GM04504 (cell line): ENCODE measurements at places on chromosomes 3 and 15.

GRCh38 chr15:28096411-28096669 lies 2.8 kb downstream of the OCA2 start:
- no peak for DNase-seq

- DNase-seq = no peak
Measured at GRCh38 chr3:95719481-95719880, 1094.9 kb upstream of the EPHA6 start.

- no peak for DNase-seq
Measured at GRCh38 chr3:124386996-124387595, 343.2 kb upstream of the UMPS start.

DNA sequence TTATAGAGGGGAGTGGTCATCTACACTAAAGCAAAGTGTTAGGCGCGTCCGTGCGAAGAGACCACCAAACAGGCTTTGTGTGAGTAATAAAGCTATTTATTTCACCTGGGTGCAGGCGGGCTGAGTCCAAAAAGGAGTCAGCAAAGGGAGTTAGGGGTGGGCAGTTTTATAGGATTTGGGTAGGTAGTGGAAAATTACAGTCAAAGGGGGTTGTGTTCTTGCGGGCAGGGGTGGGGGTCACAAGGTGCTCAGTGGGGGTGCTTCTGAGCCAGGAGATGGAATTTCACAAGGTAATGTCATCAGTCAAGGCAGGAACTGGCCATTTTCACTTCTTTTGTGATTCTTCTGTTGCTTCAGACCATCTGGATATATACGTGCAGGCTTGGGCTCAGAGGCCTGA lies 47.1 kb downstream of the OIP5 start:
- no peak for DNase-seq

DNA sequence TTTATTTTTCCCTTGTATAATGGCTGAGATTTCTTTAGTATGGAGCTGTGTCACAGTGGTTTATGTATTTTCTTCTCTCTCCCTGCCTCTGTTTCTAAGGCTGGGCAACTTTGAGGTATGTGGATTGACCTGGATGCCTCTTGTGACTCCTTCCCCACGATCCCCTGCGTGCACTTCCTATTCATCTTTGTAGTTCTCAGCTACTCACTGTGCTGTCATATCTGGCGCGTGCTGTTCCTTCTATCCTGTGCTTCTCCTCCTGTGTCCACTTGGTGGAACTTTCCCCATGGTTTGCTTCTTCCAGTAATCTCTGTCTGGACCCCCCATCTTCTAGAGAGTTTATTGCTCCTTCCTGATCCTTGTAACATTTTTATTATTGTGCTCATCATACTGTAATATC lies 97.3 kb downstream of the AKAP13 start:
- DNase-seq = no peak
